ENCODE measurements at places on chromosomes 12 and 14.

DNA sequence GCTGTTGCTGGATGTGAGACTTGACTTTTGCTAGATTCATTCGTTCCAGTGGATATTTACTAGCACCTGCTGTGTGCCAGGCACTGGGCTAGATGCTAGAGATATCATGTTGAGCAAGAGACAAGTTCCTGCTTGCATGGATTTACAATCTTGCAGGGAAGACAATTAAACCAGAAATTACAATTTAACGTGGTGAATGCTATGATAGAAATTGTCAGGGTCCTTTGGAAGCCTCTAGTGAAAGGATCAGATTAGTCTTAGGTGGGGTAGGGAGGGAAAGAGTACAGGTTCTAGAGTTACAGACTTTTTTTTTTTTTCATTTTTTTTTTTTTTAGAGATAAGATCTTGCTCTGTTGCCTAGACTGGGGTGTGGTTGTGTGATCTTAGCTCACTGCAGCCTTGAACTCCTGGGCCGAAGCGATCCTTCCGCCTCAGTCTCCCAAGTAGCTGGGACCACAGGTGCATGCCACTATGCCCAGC is 36.7 kb downstream of the SPATS2 start:
- DNase-seq, result no peak

DNA sequence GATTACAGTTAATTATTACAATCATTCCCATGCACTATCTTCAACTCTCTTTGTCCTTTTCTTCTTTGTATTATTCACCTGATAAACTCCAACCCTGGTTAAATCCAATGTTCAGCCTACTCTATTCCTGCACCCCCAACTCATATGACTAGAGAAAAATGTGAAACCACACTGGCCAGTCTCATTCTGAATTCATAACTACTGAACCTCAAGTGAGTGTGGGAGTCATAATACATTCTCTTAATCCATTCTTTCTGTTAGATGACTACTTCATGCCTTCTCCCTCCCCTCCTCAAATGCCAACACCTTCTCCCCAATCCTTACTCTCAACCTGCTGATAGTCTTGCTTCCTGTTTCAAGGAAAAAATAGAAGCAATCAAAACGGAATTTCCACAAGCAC is 22.3 kb upstream of the ITPR2 start:
- no peak for DNase-seq

DNA sequence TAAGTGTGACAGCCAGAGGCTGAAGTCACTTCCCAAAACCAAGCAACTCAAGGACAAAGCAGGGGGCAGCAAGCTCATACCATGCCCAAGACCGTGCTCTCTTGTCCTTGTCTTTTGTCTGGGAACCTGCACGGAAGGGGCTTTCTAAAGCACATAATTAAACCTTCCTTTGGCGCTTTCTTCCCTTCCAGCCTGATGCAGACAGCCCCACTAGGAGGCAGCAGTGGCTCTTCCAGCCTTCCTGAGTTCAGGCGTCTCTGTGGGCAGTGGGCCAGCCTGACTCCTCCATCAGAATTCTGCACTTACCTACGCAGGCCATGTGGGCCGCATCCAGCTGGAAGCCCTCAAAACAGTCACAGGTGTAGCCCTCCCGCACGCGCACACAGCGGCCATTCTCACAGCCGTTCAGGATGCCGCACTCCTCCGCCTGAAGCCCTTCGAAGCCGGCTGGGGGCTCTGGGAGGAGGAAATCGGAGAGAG is 7.6 kb downstream of the ISCA2 start:
- no peak for DNase-seq

DNA sequence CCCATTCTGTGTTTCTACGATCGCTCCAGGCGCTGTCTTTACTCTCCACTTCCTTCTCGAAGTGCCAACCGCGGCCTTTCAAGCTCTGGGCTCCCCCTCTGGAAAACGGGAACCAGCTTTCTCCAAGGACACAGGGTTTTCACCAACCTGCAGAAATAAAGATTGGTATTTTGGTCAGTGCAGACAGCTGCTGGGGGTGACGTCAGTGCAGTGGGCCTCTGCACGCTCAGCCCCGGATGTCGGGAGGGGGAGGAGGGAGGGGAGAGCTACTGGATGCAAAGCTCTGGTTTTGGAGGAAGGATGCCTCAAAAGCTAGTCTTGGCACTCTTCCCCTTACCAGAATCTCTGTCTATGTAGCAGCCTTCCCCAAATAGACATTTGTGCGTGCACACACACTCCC is 19.9 kb downstream of the HRK start:
- DNase-seq, result no peak

DNA sequence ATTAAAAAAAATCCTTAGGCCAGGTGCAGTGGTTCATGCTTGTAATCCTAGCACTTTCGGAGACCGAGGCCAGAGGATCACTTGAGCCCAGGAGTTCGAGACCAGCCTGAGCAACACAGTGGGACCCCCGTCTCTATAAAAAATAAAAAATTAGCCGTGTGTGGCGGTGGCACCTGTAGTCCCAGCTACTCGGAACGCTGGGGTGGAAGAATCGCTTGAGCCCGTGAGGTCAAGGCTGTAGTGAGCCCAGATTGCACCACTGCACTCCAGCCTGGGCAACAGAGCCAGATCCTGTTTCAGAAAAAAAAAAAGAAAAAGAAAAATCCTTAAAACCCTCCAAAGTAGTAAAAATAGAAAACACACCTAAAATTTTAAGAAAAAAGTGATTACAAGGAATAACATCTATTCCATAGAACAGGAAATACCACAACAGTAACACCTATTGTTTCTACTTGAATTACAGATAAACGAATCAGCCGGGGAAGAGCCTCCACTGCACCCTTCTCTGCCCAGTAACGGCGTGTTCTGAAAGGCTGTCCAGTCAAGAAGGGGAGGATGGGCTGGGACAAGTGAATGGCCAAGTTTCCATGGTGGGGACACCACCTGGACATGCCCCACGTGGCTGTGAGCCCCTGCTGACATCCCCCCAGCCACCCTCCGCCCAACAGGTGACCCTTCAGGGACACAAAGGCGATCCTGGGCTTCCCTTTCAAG is 17.8 kb downstream of the POLE start:
- no peak for DNase-seq

- DNase-seq, result no peak
Measured at GRCh38 chr12:79397609-79398008, 293.2 kb downstream of the PAWR start.

- DNase-seq, result no peak
Measured at GRCh38 chr14:99554757-99555531, 49.1 kb downstream of the CCDC85C start.

All from NCI-H1930 (cell line).